ENCODE measurements at places on chromosomes 1 and 21.

GRCh38 chr1:59141267-59141863 lies 155.5 kb upstream of the FGGY start:
- no peak for DNase-seq

DNA sequence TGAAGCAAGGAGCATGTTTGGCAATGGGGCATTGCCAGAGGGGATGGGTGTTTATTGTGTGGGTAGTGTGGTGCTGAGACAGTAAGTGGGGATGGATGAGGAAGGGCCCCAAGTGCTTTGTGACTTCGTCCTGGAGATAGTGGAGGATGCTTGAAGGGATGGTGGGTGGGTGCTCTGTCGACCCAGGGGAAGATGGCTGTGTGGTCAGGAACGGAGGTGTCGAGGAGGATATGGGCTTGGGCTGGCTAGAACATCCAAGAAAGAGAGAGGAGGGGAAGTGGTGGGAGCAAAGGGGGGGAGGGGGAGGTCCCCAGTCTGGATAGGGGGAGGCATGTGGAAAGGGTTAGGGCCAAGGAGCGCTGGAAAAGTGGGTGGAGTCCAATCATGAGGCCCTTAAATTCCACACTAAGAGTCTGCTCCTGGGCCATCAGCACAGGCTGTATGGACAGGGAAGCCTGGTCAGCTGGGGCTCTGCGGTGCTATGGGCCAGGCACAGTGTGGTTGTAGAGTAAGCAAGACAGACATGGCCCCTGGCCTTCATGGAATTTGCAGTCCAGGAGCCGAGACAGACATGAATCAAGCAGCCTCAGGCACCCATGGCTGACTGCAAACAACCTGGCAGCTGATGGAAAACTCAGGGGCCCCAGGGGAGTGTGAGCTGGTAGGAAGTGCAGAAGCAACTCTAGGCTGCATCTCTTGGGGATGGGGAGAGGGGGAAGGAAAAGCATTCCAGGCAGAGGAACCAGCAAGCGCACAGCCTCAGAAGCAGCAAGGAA lies 36.3 kb downstream of the EDN2 start:
- no peak for DNase-seq

GRCh38 chr1:243672539-243673074 lies 177.4 kb downstream of the AKT3 start:
- no peak for DNase-seq

DNA sequence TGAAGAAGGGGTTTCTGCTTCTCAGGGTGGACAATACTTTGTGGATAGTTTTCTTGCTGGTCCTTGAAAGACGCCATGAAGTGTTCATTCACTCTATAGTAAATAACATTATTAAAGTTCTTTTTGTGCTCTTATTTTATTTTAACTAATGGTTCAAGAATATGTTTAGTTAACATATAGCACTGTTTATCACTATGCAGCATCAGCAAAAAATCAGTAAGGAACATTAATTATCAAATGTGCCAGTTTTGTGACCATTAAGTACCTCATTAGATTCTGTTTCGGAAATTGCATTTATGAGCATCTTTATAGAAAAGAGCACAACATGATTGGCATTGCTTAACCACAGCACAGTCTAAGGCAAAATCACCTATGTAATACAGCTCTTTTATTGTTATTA lies 385.6 kb downstream of the LMO4 start:
- no peak for DNase-seq

- no peak for DNase-seq
Observed at GRCh38 chr1:20484519-20485462, 1.2 kb downstream of the CAMK2N1 start.

- no peak for DNase-seq
Observed at GRCh38 chr1:182147136-182147820, 85.8 kb upstream of the ZNF648 start.

DNA sequence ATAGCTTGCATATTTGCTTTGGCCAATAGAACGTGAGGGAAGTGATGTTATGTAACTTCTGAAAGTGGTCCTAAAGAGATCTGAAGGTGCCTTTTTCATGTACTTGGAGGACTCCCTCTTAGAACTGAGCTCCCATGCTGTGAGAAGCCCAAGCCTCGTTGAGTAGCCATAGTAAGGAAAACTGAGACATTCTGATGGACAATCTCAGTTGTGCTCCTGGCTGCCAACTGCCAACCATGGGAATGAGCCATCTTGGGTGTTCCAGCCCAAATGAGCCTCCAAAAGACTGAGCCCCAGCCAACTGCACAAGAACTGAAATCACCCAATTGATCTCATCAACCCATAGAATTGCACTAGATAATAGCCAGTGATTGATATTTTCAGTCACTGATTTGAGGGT lies 106.7 kb downstream of the MRPL39 start:
- no peak for DNase-seq

GRCh38 chr1:94980582-94981574 lies 54.0 kb upstream of the CNN3 start:
- DNase-seq = peak; percentile 50

Data from fibroblast of skin of left biceps (primary cell).